Cerebellar cortex (tissue), 1 donor: ENCODE measurements at places on chromosomes 1 and 21.
A peak's percentile ranks its signal among the peaks of the same experiment; 100 is the strongest.

DNA sequence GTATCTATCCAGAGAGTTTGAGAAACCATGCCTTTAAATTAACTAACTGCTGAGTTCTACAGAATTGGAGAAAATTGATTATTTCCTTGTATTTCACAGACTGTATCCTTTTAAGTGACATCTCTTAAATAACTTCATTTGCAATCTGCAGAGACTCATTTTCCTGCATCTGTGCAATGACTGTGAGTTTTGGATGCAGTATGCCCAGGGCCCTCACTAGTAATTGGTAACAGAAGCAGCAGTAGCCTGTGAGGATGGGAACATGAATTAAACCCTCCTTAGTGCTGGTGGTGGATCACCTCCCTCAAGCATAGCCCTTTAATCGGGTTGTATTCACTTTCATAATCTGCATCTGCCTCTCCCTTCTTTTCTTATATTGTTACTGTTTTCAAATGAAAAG lies 21.7 kb upstream of the SH3D21 start:
- DNase-seq = no peak

DNA sequence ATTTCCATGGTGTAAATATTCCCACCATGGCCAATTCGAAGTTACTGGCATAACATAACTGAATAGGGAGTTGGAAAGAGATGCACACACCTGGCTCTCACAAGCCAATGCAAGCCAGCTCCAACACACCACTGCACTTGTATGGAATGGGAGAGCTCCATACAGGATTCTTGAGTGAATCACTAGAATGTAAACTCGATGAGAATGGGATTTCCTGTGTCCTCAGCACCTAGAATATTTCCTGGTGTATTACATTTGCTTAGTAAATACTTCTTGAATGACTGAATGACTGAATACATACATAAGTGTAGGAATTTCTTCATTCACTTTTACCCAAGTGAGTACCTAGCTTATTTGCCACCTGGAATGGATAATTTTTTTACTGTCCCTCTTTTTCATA lies 16.2 kb upstream of the PPIE start:
- DNase-seq = no peak

DNA sequence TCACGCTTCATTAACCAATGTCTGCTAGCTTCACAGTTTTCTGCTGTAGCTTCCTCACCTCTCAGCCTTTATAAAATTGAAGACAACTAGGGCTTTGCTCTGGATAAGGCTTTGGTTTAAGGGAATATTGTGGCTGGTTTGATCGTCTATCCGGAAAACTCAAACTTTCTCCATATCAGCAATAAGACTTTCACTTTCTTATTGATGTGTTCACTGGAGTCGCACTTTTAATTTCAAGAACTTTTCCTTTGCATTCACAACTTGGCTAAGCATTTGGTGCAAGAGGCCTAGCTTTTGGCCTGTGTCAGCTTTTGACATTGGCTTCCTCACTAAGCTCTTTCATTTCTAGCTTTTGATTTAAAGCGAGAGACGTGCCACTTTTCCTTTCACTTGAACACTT lies 12.9 kb downstream of the COA6 start:
- DNase-seq = no peak

GRCh38 chr21:15839026-15839425 lies 109.2 kb downstream of the USP25 start:
- no peak for DNase-seq

DNA sequence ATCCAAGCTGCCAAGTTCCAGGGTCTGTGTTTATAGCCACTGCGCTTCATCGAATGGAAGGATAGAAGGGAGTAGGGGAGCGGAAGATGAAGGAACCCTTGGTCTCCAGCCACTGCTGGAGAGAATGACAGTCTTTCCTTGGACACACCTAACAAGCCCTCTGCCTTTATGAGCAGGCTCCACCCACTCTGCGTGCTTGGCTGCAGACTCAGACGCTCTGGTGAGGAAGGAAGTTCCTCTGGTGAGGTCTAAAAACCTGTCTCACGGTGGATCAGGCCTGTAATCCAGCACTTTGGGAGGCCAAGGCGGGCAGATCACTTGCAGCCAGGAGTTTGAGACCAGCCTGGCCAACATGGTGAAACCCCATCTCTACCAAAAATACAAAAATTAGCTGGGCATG lies 55.4 kb downstream of the MATN1 start:
- DNase-seq = no peak

- no peak for DNase-seq
Measured at GRCh38 chr21:46606427-46606813, 1.5 kb upstream of the S100B start.

DNA sequence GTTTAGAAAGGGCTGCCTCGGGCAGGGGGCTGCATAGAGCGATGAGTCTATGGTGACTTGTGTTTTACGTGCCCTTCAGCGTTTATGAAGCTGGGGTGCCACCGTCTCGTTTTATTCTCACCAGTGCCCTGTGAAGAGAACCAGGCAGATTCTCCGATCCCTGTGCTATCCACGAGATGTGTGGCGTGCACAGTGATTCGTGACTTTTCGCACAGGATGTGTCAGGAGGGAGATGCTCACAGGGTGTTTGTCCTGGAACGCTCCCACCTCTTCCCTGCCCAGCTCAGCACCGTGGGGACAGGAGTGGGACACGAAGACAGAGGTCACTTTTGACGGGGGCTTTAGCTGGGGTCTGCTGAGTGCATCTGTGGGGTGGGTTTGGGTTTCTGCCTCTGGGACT lies 54.9 kb upstream of the AJAP1 start:
- DNase-seq = no peak

- DNase-seq = no peak
Measured at GRCh38 chr1:179814546-179814838, 63.1 kb downstream of the TOR1AIP2 start.

DNA sequence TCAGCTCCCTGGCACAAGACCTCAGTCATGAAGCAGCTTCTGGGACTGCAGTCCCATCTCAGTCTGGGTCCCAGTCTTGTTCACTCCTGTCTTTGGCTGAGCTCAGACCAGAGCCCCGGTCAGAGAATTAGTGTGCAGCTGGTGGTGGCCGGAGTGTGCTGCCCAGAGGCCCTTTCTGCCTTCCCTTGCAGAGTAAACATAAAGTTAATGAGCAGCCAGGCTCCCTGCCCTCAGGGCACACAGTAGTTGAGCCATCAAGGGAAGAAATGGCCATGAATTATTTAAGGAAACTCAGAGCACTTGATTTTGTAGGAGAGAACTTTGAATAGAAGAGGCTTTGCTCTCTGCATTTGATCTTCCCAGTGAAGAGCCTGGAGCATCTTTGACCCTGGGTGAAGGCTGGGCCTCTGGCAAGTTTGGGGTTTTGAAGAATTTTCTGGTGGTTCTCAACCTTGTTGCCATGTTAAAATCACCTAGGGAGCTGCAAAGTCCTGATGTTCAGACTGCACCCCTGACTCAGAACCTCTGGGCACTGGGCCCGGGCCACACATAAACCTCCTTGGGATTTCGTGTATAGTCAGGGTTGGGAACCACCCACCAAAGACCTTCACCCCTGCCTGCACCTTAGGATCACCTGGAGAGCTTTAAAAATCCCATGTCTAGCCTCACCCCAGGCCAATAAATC lies 26.4 kb upstream of the SELENON start:
- DNase-seq = no peak

GRCh38 chr21:25420831-25421230 lies 186.4 kb downstream of the MRPL39 start:
- DNase-seq = no peak

DNA sequence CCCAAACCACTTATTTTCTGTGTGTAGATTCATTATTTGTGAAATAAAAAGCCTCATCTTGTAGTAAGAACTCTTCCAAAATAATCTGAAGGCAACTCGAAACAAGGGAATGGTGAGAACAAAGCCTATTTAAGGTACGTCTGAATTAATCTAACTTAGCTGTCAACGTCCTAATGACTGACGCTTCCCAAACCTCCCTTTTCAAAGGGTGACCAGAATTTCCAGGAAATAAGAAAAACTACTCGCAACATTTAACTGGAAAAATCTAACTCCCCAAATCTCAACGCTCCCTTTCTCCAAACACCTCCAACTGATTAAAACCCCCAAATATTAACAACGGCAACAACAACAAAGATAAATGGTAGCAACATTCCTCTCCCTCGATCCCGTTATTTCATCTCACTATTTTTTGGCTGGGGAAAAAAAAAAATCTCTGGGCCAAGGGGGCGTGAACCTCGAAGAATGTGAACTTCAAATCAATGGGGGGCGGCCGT lies 693 bp downstream of the SRSF10 start:
- DNase-seq = no peak

DNA sequence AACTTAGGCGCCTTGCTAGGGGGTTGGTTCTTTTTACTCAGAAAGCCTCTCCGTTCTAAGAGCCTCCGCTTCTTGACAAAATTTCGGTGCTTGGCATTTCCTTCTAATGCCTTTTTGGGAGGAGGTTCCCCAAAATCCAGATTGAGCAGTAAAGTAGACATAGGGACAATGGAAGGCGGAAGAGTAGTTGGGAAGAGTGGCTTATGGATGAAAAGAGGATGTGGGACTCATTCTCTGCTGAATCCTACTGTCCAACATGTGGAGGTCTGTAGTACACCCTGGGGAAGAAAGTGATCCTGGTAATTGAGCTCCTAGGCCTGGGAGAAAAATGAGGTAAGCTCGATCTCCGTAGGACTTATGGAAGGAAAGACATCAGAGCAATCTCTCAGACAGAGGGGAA lies 777 bp upstream of the METTL25B start:
- DNase-seq = no peak

- no peak for DNase-seq
Measured at GRCh38 chr1:22794647-22795365, 84.2 kb downstream of the EPHB2 start.

DNA sequence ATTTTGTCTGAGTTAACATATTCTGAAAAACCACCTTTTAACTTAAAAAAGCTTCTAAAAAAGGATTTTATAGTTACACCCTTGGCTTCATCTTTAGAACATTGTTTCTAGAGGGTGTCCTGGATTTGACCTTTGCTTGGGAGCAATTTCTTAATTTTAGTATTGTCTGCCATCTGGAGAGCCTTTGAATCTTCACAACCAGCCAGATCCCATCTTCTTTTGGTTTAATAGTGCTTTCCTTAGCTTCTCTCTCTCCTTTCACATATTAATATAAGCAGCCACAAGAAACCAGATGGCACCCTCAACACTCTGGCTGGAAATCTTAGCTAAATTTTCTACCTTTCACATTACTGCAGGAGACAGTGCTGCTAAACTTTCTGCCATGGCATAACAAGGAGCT lies 76.5 kb upstream of the TSPAN2 start:
- DNase-seq = no peak

DNA sequence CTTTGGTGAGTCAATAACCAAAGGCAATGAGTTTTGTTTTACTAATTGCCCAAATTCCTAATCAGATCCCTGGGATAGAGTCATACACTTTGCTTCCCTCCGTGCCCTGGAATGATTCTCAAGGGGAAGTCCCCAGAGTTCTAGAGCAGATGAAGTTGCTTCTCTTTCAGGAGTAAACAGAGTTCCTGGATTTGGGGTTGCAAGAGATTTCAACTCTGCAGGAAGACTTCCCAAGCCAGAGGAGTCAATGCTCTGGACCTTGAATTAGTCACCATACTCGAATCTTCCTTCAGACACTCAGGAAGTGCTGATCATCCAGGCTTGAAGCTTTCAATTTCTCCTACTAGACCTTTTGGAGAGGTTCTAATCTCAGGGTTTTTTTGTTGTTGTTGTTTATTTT lies 39.6 kb downstream of the FCER1A start:
- no peak for DNase-seq

DNA sequence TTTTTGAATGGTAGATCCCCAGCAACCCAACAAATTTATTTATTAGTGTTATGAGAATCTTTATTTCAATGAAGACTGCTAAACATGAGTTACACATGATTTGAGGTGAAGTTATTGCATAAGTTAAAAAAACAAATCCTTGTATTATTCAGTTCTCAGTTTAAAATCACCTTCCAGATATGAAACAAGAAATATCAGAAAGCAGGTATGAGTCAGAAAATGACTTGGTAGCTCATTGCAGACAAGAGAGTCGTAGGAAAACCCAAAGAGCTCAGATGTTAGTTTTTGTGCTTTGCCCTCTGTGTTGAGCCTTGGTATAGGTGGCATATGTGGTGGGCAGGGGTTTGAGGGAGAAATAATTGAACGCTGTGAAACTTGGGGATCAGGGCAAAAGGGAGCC lies 339.4 kb downstream of the BRINP3 start:
- no peak for DNase-seq

- no peak for DNase-seq
Measured at GRCh38 chr21:16137106-16137505, 407.3 kb downstream of the USP25 start.

- DNase-seq = peak; percentile 73
Measured at GRCh38 chr1:226679853-226680516, 59.1 kb downstream of the ITPKB start.
